ENCODE measurements at places on chromosomes 1 and 21.

- no peak for DNase-seq
These were observed 26.2 kb downstream of the MAGI3 start for GRCh38 chr1:113416496-113416895.

DNA sequence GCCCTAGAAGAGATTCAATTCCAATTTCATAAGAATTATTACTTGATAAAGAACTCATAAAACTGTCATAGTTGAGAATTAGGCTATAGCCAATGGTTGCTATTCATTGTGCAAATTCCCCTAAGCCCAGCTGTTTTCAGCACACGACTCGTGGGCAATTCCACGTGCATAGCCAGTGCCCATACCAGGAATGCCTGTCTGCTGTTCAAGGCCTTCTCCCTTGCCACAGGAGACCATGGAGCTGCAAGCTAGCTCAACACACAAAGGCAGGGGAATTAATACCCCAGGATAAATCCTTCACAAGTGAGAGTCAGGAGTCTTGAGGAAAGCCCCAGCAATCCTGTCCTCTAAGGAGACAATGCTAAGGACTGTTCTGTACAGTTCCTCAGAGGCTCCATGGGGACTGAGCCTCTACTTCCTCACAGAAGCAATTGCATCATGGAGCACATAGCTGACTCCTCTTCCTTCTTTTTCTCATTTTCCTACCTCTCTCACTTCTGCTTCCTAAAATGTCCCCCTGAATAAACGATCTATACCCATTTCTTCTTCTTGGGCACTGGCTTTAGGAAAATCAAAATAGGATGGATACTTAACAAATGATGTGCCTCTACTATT lies 19.1 kb upstream of the CHRM3 start:
- DNase-seq: no peak

DNA sequence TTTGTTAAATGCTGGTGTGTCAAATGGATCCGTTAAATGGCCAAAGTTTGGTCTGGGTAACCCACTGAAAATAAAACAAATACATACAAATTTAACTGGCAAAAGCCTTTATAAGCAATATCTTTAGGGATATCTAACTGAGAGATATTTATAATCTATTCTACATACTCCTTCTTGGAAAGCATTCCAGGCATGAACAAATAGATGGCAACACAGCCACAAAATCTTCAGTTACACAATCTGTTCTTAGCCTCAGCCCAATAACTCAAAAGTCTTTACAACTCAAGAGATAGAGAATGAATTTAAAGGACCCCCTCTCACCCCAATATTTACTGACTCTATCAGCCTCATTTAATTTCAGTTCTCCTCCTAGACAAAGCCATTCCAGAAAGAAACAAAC lies 58.7 kb downstream of the NRDC start:
- DNase-seq: no peak

DNA sequence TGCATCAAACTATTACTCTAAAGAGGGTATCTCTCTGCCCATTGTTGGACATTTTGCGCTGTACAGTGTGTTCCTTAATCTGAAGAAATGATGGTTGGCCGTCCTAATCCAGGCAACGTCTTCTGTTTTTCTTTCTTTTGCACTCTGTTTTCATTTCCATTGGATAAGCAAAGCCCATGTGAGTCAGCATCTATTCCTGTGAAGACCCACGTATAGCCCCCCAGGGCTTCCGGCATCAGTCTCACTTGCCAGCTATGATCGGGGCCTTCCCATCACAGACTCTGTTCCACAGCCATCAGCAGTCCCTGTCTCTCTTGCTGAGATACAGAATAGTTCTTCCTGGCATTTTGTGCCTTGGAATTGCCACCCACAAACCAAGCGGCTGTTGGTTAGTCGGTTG lies 29.2 kb upstream of the BRDT start:
- DNase-seq: no peak
